ENCODE measurements at places on chromosomes 4 and X. TPM values are rescaled to one million over a fixed set of nuclear protein-coding genes. Genes with fewer than 3 reads are reported as not detected.

ATP5ME gene
- 480 TPM for total RNA-seq

KDM5C gene
- total RNA-seq = 50.3 TPM

CHST7 gene
- 8.5 TPM for total RNA-seq

ENOPH1 gene
- 69.3 TPM for total RNA-seq

CT55 gene
- total RNA-seq = not detected

CYBB gene
- total RNA-seq = not detected

XKRX gene
- 0.60 TPM for total RNA-seq

FAM47A gene
- total RNA-seq = not detected

PDZD4 gene
- 0.08 TPM for total RNA-seq

KLF3 gene
- 7.0 TPM for total RNA-seq

BMP3 gene
- under 0.01 TPM for total RNA-seq

SLC4A4 gene
- 1.6 TPM for total RNA-seq

DNAAF6 gene
- total RNA-seq = not detected

FGFRL1 gene
- total RNA-seq = 25.5 TPM

MBNL3 gene
- total RNA-seq = 0.53 TPM

GPR82 gene
- not detected for total RNA-seq

RHOXF1 gene
- total RNA-seq = not detected

SPATA18 gene
- 24.5 TPM for total RNA-seq

TASL gene
- not detected for total RNA-seq

PAGE5 gene
- not detected for total RNA-seq

SPATA4 gene
- 0.15 TPM for total RNA-seq

MTTP gene
- not detected for total RNA-seq

NUDT10 gene
- 1.1 TPM for total RNA-seq

ARHGEF9 gene
- total RNA-seq = 13.6 TPM

ATRX gene
- 61.6 TPM for total RNA-seq

SLC39A8 gene
- 58.0 TPM for total RNA-seq

BTC gene
- total RNA-seq = under 0.01 TPM

ZMYM3 gene
- 5.1 TPM for total RNA-seq

RNF150 gene
- total RNA-seq = 0.30 TPM

NAA15 gene
- 14.2 TPM for total RNA-seq

STOX2 gene
- 0.82 TPM for total RNA-seq

GJB1 gene
- not detected for total RNA-seq

KDR gene
- total RNA-seq = 1.9 TPM

GAGE12E gene
- not detected for total RNA-seq

SHROOM2 gene
- 0.08 TPM for total RNA-seq
